ENCODE measurements at places on chromosomes 12 and 14. TPM values are rescaled to one million over a fixed set of nuclear protein-coding genes. Genes with fewer than 3 reads are reported as not detected.

GRCh38 chr12:54199917-54200316 lies 11.1 kb upstream of the SMUG1 start:
- DNase-seq = no peak

DNA sequence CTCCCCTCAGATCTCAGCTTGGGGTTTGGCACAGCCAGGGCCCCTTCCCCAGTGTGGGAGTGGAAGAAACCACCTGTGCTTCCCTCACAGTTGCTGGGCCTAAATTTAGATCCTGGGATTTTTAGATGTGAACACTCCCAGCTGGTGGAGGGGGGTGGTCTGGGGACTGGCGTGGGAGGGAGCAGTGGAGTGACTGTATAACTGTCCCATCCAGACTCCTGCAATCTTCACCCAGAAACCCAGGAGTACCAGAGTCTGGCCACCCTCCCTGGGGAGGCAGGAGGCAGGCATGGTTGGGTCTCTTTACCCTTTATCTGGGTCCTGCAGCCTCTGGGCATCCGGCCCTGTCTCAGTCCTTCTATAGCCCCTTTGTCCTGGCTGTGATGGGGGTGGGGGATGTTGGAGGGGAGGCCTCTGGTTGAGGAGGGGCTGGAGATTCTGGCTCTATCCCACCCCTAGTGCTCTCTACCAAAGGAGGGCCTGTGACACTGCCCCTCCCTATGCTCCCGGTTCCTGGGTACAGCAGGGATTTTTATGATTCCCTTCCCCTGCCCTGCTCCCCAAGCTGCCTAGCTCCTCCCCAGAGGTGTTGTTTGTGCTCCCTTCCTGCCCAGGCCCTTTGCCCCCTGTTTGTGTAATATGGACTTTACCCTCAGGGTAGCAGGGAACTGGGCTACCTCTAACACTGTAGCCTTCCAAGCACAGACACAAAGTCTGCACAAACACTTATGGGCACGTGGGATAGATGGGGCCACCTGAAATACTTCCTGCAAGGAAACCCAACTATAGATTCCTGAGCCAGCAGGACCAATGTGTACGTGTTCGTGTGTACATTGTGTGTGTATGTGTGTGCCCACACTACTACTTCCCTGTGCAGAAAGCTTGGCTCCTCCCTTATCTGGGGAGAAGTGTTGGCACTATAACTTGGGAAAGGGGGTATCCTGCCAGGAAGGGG lies 1.7 kb downstream of the ERBB3 start:
- DNase-seq = no peak

GRCh38 chr12:124040291-124040690 lies 67.3 kb downstream of the ZNF664 start:
- DNase-seq = no peak

- DNase-seq = no peak
Observed at GRCh38 chr12:20188930-20189653, 179.2 kb upstream of the PDE3A start.

DNA sequence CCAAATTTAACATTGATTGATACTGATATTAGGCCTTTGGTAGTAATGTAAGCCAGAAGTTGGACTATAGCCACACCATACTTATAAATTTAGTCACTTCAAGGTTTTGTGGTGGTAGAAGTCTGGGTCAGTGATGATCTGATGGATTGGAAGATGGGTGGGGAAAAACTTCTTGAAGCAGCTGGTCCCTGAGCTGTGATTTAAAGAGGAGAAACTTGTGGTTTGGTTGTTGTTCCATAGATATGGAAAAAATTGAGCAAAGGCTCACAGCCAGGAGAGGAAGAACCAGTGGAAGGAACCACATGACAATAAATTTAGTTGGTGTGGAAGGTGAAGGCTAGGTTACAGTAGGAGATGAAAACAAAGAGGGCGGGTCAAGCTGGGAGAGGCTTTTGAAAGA lies 26.1 kb downstream of the PTHLH start:
- DNase-seq = no peak

DNA sequence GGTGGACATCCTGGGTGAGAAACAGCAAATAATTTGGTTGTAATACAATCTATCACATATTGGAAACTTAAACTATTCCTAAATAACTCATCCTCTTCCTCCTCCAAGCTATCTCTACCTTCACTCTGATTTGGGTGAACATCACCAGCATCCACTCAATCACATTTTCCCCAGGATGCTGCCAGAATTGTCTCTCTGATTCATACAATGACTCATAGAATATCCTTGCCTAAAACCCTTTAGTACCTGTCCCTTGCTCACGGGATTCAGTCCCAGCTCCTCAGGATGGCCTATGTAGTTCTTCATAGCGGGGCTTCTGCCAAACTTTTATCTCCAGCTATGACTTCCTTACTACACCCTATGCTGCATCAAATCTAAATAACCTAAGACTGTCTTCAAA lies 146.8 kb downstream of the EMP1 start:
- DNase-seq = no peak

MUCL1 gene
- total RNA-seq = not detected

HECTD4 gene
- total RNA-seq = 39.9 TPM

KRT3 gene
- not detected for total RNA-seq

CLEC6A gene
- total RNA-seq = not detected

TAS2R10 gene
- total RNA-seq = 0.54 TPM

RAPGEF3 gene
- total RNA-seq = 0.64 TPM

NTF3 gene
- total RNA-seq = not detected

GALNT9 gene
- total RNA-seq = not detected

FSCB gene
- total RNA-seq = not detected

Data from GM12878 (cell line).